ENCODE measurements at places on chromosomes 2 and 18. TPM values are rescaled to one million over a fixed set of nuclear protein-coding genes. Genes with fewer than 3 reads are reported as not detected.

Gene IL36RN
- not detected for total RNA-seq

DNA sequence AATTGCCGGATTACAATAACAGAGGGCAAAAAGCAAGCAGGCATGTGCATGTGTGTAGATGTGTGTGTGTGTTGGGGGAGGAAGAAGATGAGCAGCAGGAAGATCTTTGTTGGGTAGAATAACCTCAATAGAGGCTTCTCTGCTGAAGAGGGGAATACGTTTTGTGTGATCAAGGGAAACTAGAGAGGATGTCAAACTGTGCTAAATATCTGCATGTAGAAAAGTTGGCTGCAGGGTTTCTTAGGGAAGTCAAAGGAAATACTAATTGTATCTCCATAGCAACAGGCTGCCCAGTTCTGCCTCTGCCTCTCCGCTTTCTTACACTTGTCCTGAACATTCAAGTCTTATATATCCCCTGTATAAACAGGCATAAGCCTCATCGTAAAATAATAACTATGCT, 190.1 kb upstream of the RND3 start:
- H3K4me3 ChIP-seq: no peak overlapping the region
- no peak for DNase-seq
- no peaks in the 10 kb centered on the region for H3K36me3 ChIP-seq
- H3K27me3 ChIP-seq: no peaks in the 10 kb centered on the region
- no peaks in the 10 kb centered on the region for H3K4me1 ChIP-seq

DNA sequence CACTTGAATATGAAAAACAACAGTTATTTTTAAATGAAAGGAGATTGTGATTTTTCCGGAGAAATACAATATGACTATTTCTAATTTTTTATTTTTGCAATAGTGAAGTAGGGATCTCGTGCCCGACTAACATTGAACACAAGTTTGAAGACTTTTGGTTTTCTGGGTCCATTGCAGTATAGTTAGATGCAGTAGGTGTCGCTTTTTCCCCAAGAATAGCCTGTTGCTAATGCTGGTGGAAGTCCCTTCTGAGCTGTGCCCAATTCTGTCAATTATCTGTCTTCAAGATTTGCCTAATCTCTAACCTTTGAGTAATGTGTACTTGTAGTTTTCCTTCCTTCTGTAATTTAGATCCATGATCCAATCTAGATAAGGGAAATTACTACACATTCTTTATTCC, 36.5 kb downstream of the SEMA4F start:
- no peaks in the 10 kb centered on the region for H3K27me3 ChIP-seq
- no peaks in the 10 kb centered on the region for H3K36me3 ChIP-seq
- DNase-seq: no peak
- no peak overlapping the region for H3K27ac ChIP-seq
- peaks cover 6% of the 10 kb centered on the region for H3K4me1 ChIP-seq

DNA sequence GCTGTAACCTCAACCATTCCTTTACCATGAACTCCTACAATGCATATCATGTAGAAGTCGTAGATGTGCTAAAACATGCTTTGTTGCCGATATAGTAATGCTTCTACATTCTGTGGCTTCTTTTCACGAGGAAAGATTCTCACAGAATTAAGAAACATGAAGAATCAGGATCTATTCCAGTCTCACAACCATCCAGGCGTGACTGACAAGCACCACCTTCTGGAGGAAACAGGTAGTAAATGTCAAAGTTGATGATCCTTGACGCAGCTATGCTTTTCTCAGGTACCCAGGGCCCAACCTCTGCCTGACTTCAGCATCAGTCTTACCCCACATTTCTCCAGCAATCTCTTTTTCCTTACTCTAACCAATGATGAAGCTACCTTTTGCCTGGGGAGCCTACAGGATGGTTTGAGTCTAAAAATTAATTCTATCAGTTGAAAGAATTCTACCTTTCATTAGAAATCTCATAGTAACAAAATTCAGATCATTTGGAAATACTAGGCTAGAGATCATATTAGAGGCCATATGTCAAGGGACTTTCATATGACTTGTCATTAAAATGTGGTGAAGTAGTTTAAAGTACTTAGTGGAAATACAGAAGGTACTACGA, 123.3 kb upstream of the RND3 start:
- no peak overlapping the region for H3K27ac ChIP-seq
- no peak for DNase-seq
- H3K27me3 ChIP-seq: no peaks in the 10 kb centered on the region
- H3K4me1 ChIP-seq: peaks cover 5% of the 10 kb centered on the region

DNA sequence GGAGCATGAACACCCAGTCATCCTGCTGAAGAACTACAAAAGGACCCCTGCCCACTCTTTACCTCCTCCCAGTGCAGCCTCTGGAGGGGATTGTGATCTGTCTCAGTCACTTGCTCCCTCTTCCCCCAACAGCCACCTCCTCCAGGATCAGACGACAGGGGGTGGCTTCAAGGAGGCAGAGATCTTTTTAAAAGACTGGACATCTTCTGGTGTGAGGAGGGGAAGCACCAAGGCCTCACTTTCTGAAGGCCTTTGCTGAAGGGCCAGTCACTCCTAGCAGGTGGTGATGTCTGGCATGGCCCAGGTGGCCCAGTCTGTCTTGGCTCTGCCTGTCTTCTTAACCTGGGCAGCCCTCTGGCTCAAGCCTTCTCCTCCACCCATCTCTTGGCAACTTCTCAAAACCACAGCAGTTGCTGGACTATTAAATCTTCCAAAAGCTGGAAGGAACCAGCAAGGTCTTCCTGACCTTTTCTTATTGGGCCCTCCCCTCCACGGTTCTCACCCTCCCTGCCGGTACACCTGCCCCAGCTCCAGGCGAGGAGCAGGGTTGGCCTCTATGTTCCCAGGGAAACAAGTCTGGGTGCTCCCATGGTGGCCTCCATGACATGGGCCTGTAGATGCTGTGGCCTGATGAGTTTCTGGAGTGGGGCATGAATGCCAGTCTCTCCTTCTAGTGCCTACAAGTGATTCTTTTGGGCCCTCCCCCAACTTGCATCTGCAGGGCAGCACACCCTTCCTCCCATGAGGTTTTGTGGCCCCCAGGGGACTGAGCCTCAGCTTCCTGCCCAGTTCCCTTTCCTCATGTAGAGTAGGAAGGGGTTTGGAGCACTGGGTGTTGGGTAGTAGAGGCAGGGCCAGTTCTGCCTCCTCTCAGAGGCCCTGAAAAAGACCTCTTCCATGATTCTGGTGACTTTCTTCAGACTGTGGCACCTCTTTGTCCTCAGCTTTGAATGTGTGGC, 5.0 kb upstream of the ATP6V1B1 start:
- H3K27me3 ChIP-seq: no peaks in the 10 kb centered on the region
- no peak overlapping the region for H3K4me3 ChIP-seq
- DNase-seq: no peak
- H3K36me3 ChIP-seq: no peaks in the 10 kb centered on the region
- H3K4me1 ChIP-seq: no peaks in the 10 kb centered on the region

Measured in upper lobe of right lung (tissue), 1 donor.